Activated T-cell treated with anti-CD3 and anti-CD28 coated beads for 24 hours (primary cell): ENCODE measurements at places on chromosomes 6 and 20.

DNA sequence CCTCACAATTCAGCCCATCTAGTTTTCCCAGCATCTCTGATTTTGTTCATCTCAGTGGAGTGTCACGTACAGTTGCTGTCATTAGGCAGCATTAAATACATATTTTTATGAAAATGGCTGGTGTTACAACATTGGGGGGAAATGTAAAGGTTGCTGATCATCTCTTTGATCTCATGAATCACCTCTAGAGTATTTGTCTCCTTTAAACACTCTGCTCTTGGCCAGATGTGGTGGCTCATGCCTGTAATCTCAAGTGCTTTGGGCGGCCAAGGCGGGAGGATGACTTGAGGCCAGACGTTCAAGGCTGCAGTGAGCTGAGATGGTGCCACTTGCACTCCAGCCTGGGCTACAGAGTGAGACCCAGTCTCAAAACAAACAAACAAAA is 128.1 kb downstream of the IPCEF1 start:
- DNase-seq, result no peak

GRCh38 chr6:150027806-150028565 is 2.7 kb upstream of the RAET1L start:
- no peak for DNase-seq

DNA sequence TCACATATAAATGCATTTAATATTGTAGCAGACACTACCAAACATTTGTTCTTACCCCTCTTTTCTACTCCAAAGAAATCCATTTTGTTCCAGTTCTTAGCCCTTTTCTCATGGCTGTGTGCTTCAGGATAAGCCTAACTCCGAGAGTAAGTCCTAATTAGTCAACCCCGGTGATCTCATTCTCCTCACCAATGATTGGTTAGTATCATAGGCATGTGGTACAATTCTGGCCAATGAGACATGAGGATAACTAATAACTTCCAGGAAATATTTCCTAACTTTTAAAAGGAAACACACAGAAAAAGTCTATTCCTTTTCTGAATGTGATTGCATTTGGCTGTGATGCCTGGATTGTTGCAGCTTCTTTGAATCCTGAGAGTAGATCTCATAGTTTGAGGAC is 116.0 kb downstream of the GPR63 start:
- DNase-seq, result no peak

GRCh38 chr6:96683819-96684528 is 121.0 kb downstream of the FHL5 start:
- DNase-seq, result no peak

- no peak for DNase-seq
These were observed 7.5 kb downstream of the NFATC2 start for GRCh38 chr20:51535075-51535386.
